ENCODE measurements at places on chromosomes 4 and X.

GRCh38 chrX:103941201-103941975, 21.0 kb upstream of the TMSB15B start:
- DNase-seq: peak; percentile 41

DNA sequence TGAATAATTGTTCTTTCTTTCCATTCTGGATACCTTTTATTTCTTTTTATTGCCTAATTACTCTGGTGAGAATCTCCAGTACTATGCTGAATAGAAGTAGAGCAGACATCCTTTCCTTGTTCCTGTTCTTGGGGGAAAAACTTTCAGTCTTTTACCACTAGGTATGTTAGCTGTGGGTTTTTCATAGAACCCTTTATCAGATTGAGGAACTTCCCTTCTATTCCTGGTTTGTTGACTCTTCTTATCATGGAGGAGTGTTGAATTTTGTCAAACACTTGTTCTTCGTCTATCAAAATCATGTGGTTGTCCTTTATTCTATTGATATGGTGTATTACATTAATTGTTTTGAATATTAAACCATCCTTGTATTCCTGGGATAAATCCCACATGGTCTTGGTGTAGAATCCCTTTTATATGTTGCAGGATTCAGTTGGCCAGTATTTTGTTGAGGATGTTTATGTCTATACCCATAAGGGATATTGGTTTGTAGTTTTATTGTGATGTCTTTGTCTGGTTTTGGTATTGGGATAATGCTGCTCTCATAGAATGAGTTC, 23.6 kb downstream of the SH3BP2 start:
- DNase-seq: no peak

- DNase-seq: no peak
These were observed 92.3 kb upstream of the SHOX start for GRCh38 chrX:538311-538710.

DNA sequence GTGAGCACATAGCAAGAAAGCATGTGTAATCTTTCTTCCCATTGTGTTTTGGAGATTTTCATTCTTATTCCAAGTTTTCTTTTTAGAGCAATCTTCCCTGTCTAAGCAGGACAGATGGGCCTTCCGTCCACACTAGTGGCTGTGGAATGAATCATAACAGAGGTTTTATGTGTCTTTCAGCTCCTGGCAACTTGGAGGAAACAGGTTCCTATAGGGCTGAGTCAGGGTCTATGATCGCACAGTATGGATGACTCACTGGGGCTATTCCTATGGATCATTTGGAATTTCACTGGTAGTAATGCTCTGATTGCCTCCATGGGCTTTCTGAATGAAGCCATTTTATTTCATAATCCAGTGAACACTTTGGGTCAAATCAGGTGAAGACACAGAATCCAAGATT, 51.8 kb upstream of the CBLL2 start:
- no peak for DNase-seq

- no peak for DNase-seq
These were observed 71.9 kb downstream of the AFF2 start for GRCh38 chrX:148572337-148572736.

DNA sequence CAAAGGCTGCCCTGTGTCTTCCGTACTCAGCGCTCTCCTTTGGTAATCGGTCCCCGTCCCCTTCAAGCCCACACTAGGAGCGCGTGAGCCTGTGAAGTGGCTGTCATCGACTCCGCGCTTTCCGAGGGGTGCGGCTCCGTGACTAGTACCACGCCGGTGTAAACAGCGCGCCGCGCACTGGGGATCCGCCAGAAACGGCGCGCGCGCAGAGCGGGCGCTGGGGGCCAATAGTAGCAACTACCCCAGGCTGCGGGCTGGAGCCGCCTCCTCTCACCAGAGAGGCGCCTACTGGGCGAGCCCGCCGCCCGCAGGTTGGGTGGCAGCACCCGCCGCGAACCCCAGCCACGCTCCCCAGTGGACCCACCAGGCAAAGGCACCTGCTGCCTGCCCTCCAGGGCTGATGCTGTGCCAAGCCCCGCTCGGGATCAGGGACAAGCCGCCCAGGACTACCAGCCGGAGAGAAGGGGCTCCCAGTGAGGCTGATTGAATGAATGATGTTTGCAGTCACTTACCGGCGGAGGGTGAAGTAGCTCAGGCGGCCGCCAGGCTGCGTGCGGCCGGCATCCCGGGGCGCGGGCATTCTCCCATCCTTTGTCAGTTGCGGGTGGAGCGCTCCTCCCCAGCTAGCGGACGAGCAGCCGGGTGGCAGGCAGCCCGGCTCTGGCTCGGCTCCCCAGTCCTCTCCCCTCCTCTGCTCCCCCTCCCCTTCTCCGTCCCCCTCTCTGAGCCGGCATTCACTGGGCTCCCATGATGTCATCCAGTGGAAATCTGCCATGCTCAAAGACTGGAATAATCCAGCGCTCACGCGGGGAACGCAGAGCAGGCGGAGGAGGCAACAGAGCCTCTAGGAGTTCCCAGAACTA, 370.3 kb upstream of the SMIM31 start:
- DNase-seq: no peak

GRCh38 chrX:63258144-63258543, 93.0 kb downstream of the SPIN4 start:
- DNase-seq: no peak

GRCh38 chrX:125089761-125090445, 229.8 kb upstream of the TEX13C start:
- DNase-seq: no peak

DNA sequence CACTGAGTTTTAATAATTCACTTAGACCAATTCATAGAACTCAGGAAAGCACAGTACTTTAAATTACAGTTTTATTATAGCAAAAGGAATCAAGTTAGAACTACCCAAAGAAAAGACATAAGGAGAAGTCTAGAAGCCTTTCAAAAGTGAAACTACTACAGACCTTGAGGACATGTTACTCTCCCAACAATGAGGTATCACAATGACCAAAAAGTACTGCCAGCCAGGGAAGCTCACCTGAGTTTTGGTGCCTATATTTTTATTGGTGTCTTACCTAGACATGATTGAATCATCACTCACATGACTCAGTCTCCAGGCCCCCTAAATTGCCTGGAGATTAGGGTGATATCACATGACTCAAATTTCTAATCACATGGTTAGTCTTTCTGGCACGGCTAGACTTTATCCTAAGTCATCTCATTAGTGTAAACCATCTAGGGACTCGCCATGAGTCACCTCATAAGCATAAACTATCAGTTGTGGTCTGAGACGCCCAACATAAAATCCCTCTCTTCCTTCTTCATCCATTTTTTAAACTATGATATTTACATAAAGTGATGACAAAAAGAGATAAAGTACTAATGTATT, 372.3 kb downstream of the TMA16 start:
- DNase-seq: no peak

DNA sequence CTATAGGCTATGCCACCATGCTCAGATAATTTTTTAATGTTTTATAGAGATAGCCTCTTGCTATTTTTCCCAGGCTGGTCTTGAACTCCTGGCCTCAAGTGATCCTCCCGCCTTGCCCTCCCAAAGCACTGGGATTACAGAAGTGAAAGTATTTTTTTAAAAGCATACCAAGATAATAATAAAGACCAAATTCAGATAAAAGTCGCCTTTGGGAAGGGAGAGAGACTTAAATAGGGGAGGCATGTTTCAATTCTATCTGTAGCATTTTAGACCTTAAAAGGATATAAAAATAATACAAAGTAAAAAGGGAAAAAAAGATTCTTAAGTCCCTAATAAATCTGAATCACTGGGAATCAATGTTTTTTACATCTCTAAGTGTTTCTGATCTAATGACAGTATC, 108.9 kb downstream of the AFAP1 start:
- DNase-seq: no peak

DNA sequence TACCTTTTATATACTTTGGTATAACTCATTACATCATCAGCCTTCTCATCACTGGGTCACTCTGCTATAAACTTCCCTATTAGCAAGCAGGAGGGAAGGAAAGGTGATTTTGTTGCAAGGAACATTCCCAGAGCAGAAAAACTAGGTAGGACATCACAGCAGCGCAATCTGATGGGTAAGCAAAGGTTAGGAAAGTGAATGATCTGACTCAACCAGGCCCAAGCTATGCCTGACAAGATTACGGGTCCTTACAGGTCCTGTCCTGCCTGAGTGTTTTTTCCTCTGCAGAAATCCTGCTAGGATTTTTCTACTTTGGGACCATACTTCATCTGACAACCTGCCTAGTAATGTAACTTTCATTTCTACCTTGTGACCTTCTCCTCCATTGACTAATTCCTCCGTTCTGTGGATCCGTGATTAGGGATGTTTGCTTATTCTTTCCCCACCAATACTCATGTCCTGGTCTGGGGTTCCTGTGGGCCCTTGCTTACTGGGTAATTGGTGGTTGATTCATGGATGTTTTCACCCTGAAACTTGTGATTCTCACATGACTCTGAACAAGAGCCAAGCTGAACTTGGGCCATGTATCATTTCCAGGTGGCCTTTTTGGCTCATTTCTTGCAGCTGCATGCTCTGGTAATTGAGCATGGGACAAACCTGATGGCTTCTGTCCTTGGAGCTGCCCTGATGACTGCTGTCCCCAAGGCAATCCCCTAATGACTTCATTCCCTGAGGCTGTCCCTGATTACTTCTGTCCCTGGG, 111.9 kb upstream of the KIT start:
- no peak for DNase-seq

- no peak for DNase-seq
These were observed 125.7 kb upstream of the NKX1-1 start for GRCh38 chr4:1531683-1532548.

DNA sequence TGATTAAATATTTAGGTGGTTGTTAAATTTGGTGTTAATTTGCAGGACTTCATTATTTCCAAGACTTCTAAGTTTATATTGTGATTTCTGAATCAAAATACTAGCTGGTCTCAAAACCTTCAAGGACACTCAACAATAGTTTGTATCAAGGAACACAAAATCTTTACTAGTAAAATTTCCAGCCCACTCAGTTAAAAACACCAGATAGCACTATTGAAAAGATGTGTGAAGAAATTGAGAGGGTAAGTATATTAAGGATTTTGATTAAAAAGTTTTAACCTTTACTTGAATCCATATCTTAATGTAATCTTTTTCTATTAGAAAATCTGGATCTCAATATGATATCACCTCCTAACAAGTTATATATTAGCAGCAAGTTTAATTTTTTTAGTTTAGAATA, 89.3 kb upstream of the UGT8 start:
- no peak for DNase-seq

DNA sequence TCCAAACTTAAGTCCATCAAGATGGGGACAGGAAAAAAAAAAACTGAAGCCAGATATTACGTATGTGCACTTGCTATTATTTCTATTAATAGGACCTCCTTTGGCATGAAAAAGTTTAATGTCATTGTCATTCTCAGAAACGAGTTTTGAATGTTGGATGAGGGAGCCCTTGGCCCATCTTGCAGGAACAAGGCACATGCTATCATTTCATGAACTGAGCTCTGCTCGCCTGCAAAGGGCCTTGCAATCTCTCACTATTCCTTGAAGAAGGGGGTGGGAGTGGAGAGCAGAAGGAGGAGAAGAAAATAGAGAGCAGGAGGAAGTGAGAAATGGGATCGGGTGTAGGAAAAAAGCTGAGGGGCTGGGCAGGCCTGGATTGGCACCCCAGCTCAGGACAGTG, 34.3 kb upstream of the SPATA4 start:
- no peak for DNase-seq

GRCh38 chr4:108425988-108426387, 194.4 kb upstream of the RPL34 start:
- DNase-seq: no peak

DNA sequence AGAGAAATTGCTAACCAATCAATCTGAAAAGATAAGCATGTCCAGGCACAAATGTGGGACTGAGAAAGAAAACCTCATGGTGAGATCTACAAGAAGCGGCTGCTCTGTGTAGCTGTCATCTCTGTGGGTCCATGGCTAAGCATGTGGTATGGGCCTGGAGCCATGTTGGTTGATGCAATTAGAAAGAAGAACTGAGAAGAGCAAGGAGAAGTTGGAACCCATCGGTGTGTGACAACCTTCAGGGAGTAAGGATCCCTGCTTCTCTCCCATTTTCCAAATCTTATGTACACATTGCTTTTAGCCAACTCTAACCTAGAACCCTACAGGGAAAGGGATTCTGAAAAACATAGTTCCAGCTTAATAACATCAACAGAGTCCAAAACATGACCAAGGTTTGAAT, 890.2 kb downstream of the FSTL5 start:
- DNase-seq: no peak

DNA sequence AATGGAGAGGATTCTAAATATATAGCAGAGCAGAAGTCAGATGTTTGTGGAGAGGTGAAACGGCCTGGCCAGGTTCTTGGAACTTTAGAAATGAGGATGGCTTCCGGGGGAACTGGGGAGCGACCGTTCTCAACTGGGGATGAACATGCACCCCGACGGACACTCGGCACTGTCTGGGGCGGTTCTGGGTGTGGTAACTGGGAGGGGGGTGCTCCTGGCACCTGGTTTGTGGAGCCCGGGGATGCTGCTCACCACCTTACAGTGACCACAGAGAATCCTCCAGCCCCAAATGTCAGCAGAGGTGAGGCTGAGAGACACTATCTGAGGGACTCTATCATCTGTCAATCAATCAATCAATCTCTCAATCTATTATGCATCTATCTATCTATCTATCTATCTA, 69.0 kb upstream of the PPP2R3B start:
- no peak for DNase-seq

DNA sequence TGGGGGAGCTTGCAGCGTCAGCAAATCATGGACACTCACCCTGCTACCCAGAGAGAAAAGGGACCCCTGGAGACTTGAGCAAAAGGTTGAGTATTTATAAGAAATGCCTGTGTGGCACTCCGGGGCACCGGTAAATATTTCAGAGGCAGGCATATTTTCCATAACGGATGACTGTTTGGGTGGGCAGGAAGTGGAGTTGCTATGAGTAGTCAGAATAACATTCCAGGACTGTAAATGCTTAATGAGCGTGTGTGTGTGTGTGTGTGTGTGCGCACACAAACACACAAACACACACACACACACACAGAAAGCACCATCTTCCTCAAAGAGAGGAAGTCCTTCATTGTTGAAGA, 74.6 kb downstream of the MXRA5 start:
- DNase-seq: no peak

DNA sequence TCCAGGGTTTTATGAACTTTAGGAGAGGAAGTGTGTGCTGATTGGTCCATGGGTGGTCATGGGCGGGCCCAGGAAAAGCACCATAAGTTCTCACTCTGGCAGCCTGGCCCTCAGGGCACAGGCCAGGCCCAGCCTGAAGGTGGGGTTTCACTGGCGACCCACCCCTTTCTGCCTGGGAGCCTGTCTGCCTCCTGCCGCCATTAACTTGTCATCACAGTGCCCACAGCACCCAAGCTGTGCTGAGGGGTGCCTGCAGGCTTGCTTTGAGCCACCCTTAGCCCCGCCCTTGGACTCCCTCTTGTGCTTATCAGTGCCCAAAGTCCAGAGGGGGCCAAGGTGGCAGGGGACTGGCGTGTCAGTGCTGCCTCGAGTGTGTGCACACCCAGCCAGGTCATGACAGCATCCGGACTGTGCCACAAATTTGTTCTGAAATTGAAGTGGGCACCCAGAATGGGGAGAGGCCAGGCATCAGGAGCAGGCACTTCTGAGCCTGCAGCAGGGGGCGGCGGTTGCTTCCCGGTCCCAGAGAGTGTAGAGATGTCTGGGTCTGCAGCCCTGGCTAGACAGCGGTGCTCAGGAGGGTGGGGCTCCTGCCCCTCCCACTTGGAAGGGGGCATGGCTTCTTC, 455.6 kb downstream of the TMA16 start:
- no peak for DNase-seq

GRCh38 chrX:31287861-31288260, 216.0 kb upstream of the FTHL17 start:
- DNase-seq: no peak

GRCh38 chr4:153099391-153100140, 104.7 kb upstream of the TRIM2 start:
- no peak for DNase-seq
